ENCODE measurements at places on chromosomes 7 and 10.

- DNase-seq: no peak
Measured at GRCh38 chr7:140314573-140315480, 83.5 kb downstream of the SLC37A3 start.

GRCh38 chr7:108045154-108045553, 42.2 kb upstream of the LAMB1 start:
- no peak for DNase-seq

DNA sequence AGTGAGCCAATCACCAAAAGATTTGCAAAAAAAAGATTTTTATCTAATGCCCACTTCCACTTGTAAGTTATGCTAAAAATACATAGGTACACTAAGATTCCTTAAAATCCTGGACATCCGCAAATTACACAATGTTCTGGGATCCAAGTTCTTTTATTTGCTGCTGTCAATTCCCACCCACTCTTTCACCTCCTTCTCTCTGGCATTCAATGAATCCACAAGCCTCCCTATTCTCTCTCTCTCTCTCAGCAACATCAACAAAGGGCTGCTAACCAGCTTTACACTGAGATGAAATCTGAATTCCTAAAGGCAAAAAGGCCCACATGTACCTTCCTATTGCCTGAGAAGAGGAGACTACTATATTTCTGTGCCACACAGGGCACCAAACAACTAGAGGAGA, 99.9 kb downstream of the ARMH3 start:
- DNase-seq: no peak

GRCh38 chr10:132560241-132560731, 22.7 kb downstream of the INPP5A start:
- DNase-seq: no peak

GRCh38 chr10:49038711-49039110, 76.6 kb downstream of the VSTM4 start:
- DNase-seq: no peak

DNA sequence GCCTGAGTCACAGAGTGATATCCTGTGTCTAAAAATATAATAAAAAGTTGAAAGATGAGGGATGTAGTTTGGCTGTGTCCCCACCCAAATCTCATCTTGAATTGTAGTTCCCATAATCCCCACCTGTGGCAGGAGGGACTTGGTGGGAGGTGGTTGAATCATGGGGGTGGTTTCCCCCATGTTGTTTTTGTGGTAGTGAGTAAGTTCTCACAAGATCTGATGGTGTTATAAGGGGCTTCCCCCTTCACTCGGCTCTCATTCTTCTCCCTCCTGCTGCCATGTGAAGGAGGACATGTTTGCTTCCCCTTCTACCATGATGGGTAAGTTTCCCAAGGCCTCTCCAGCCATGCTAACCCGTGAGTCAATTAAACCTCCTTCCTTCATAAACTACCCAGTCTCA, 25.1 kb upstream of the UBE3C start:
- DNase-seq: no peak

DNA sequence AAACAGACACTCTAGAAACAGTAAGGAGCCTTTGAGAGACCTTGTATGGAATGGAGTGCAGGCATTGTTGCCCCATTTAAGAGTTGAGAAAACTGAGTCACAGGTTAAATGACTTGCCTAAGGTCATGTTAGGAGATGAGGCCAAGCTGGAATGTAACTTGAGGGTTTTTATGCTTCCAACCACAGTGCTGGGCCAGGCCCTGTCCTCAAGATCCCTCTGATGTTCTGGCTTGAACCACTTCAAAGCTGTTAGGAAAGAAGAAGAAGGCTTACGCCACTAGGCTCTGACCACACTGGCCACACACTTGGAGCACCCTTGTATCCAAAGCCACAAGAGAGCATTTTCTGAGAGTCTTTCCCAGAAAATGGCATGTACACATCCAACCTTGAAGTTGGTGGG, 42.7 kb downstream of the PLAU start:
- no peak for DNase-seq

DNA sequence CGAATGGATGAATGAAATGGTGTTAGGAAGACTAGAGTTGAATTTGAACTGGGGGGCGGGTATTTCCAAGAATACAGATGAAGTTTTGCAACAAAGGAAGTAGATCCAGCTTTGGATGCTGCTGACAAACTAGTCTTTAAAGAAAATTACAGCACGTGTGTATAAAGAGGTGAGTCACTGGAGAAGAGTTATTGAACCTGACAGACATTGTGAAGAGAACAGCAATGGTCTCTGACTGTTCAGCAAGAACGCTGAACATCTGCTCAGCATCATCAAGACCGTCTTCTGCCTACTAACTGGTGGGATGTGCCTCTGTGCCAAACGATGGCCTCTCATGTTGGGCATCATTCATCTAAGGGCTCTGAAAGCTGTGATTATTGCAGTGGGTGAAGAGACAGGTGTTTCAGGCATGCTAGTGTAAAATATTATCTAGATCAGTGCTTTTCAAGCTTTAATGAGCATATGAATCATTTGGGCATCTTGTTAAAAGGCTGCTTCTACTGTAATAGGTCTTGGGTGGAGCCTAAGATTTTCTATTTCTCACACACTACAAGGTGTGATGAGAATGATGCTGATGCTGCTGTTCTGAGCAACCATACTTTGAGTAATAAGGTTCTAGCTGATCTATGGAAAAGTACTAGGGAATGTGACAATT, 291.3 kb downstream of the PTEN start:
- DNase-seq: no peak

DNA sequence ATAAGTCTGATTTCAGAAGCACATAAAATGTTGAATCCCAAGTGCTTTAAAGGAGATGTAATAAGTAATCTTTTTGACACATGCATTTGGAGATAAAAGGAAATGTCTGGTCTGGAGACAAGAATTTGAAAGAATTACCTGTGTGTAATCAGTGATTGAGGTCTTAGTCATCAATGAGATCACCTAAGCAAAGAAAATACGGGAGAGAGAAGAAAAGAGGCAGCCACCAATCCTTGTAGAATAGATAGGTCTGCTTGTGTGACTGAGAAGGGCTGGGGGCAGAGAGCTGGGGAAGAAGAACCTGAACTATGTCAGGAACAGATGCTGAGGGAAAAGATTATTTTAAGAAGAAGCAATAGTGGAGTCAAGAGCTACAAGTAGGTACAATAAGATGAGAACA, 49.3 kb upstream of the ITPRID1 start:
- no peak for DNase-seq

- no peak for DNase-seq
Measured at GRCh38 chr10:90222372-90222771, 521.0 kb downstream of the KIF20B start.

- DNase-seq: no peak
Measured at GRCh38 chr10:71623098-71623985, 96.2 kb downstream of the C10orf105 start.

DNA sequence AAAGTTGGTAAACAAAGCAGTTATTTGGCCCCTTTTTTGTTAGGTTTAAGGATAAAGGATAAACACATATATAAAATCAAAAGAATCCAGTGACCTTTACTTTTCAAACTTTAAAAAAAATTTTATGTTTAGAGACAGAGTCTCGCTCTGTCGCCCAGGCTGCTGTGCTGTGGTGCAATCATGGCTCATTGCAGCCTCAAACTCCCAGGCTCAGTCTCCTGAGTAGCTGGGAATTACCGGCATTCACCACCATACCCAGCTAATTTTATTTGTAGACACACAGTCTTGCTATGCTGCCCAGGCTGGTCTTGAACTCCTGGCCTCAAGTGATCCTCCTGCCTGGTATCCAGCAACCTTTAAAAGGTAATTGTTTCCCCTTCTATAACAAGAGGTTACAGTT, 31.3 kb downstream of the GNA12 start:
- DNase-seq: no peak

- DNase-seq: no peak
Measured at GRCh38 chr10:49310901-49311554, 12.1 kb downstream of the C10orf71 start.

DNA sequence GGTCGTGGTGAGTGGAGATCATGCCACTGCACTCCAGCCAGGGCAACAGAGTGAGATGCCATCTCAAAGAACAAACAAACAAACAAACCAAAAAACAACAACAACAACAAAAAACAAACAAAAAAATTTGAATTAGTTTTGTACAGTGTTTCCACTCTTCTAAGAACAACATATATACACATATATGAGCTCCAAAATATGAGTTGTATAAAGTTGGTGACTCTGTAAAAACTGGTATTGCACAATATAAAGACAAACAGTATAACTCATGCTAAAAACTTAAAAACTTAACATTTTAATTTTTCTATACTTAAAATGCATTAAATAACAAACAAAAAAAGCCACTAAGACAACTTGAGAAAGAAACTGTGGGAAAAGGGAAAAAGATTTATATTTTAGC, 46.0 kb downstream of the AKR1B15 start:
- DNase-seq: no peak

GRCh38 chr10:4801405-4801804, 24.6 kb upstream of the AKR1E2 start:
- DNase-seq: no peak

- no peak for DNase-seq
Measured at GRCh38 chr10:69353977-69354635, 62.6 kb downstream of the TACR2 start.

DNA sequence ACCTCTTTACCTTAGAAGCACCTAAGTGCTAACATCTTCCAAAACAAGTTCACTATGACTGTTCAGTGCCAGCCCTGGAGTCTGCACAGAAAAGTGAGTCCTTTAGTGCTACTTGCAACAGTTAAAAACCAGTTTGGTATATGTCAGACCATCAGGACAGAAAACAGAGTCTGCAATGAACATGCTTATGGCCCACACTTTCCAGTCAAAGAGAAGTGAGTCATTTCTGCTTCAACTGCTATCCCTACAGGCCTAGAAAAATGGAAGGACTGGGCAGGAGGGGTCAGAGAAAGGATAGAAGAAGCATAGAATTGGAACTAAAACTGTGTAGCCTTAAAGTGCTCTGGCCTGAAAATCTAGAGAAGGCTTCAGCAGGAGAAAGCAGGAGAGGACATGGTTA, 108.0 kb downstream of the PDE1C start:
- DNase-seq: no peak

Data from NCI-H774 (cell line).